RWPE1 (cell line): ENCODE measurements at places on chromosomes 7 and 10.

- no peak for DNase-seq
Observed at GRCh38 chr7:55308186-55308929, 56.8 kb upstream of the LANCL2 start.

GRCh38 chr10:89274928-89275327 lies 23.4 kb upstream of the LIPA start:
- no peak for DNase-seq

- no peak for DNase-seq
Observed at GRCh38 chr7:79719216-79719615, 265.7 kb upstream of the MAGI2 start.

DNA sequence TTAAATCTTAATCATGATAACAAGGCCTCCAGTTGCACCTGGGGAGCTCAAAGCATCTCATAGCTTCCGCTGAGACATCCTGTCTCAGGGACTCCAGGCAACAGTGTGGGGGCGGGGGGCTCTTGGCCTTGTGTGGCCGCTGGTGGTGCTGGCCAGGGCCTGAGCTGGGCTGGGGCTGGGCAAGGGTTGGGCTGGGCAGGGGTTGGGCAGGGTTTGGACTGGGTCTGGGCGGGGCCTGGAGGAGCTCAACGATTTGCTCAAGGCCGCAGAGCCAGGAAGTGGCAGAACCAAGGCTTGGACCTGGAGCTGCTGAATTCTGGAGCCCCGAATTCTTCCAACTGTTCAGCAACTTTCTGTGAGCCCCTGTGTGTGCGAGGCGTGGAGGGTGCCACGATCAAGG lies 37.9 kb upstream of the PSMG3 start:
- DNase-seq = no peak

DNA sequence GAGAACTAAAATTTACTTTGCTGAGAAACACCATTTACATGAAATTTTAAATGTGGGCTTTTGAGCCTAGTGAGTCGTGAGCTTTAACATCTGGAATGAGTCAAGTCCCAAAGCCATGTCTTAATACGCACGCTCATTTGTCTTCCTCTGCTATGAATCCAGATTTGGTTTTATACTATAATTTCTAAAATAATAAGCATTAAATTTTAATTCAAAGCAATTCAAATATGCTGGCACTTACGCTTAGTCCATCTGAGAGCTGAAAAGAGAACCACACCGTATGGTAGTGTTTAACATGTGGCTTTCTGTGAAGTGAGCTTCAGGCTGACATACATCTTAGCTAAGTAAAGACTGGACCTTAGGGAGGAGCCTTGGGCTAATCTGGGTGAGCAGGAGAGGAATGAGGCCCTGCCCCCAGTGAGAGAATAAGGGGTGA lies 52.2 kb downstream of the CUBN start:
- no peak for DNase-seq

GRCh38 chr10:99403674-99404073 lies 26.8 kb downstream of the GOT1 start:
- DNase-seq = peak; percentile 44

- DNase-seq = no peak
Observed at GRCh38 chr7:102973096-102973802, 60.4 kb downstream of the LRRC17 start.

- peak; percentile 54 for DNase-seq
Observed at GRCh38 chr7:70698219-70698832, 433.6 kb upstream of the GALNT17 start.

GRCh38 chr7:134632937-134633540 lies 13.6 kb upstream of the BPGM start:
- DNase-seq = peak; percentile 36
